NCI-H1105 (cell line): ENCODE measurements at places on chromosomes 1 and 21.

- no peak for DNase-seq
Measured at GRCh38 chr1:234722270-234722704, 112.3 kb upstream of the IRF2BP2 start.

DNA sequence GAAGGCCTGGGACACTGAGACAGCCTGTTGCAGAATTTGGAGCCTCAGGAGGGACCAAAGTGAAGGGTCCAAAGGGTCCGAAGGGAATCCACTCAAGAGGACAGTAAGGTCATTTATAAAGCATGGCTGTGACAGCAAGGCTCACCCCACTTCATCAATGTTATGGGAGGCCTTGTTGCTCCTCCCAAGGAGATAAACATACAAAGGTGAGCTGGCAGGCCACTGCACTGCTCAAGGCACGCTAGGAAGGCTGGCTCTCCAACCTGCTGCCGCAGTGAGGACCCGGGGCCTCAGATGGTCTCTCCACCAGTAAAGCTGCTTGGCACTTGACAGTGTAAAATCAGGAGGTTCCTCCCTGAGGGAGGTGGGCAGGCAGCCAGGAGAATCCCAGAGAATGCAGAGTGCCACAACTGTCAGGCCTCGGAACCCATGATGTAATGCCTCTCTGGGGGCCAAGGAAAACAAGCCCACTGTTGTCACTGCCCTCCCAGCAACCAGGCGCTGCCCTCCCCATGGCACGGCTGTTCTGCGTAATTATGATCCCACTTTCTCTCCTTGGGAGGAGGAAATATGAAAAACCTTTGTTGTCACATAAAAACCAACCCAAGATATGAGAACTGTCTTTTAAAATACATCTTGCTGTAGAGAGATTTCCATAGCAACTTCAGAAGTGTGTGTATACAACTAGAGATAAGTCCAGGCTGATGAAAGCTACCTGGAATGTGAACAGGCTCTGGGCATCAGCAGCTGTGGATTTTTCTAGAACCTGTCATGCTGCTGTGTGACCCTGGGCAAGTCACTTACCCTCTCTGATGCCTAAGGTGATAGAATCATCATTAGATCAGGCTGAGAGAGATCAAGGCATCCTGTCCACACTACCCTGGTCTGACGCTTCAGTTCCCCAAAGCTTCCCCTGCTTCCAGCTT is 102.5 kb downstream of the KCNN3 start:
- DNase-seq = no peak

- no peak for DNase-seq
Measured at GRCh38 chr1:150159550-150159949, 9.8 kb downstream of the PLEKHO1 start.

GRCh38 chr1:95067062-95067461 is 5.7 kb downstream of the ALG14 start:
- peak; percentile 29 for DNase-seq

GRCh38 chr1:3431686-3432085 is 22.8 kb upstream of the ARHGEF16 start:
- DNase-seq = no peak

DNA sequence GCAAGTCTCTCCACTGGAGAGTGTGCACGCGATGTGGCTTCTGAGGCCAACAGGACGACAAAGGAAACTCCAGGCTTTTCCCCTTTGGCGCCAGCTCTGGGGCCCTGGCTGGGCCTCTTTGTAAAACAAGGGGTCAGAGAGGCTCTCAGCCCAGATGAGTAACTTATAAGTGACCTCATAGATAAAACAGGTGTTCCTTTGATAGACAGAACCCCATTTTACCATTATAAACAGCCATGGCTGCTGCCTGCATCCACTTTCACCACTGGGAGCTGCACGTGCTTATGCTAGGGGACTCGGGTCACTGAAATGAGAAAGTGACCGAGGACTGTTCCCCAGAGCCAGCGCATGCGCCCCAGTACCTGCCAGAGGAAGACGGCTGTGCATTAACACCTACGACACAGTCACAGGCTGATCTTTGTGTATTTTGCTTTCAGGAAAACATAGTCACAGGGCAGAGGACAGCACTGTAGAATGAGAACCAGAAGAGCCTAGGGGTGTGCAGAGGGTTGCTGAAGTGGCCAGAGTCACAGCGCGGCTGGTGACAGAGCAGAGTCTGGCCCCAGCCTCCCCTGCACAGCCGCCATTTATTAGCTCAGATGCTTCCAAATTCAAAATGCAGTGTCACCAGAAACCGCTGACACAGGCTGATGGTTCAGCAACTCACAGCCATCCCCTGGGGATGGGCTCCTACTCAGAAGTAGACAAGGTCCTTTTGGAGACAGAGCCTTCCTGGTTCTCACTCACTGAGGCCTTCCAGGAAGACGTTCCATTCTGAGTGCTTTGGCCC is 12.7 kb downstream of the RNF207 start:
- DNase-seq = no peak

- no peak for DNase-seq
Measured at GRCh38 chr1:207397525-207397926, 56.6 kb upstream of the CR2 start.

DNA sequence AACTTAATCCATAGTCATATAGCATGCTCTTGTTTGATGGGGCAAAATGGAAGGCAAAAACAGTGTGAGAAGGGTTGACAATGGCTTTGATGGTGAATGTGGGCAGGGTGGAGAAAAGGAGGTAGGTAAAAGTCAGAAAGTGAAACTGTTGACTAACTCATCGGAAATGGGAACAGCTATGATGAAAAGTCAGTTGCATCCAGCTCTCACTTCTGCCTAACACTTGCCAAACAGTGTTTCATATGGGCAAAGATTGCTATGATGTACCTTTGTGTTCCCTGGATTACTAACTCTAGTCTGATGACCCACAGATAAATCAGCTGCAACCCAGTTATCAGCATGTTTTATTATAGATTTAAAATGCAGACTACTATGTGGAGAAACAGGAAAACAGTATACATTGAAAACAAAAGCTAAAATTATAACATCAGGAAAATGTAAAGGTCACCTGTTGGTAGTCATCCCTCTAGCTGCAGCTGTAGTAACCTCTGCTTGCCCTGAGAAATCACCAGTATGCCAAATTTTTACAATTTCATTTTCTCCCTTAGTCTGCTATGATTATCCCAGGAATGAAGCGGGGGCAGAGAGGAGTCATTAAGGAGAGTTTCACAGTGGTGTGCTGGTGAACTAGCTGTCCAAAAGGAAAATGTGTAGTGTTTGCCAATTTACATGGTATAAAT is 11.7 kb downstream of the TNFSF18 start:
- DNase-seq = no peak

DNA sequence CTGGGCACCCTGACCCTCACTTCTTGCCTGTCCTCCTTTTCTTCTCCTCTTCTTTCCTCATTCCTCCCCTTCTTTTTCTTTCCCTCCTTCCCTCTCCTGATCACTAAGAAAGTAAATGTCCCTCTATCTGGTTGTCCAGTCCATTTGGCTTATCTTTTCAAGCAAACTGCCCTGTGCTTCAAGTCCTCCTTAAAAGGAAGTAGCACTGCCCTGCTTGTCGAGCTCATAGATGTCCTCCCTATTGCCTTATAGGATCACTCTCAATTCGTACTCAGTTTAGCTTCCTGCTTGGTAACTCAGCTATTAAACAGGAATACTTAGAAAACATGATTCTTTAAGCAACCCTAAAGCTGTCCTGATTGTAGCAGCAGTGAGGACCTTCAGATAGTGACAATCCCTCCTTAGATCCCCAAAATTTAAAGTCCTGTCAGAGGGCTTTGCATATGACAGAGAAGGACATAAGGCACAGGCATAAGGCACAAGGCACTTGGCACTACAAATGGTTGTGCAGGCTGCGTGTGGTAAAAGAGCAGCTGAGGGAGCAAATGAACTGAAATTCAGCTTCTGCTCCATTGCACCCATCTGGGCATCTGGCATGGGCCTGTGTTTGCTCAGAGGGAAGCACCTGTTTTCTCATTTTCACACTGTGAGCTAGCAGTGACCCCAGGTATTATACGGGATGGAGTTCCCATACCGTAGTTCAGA is 26.1 kb upstream of the SLAMF6 start:
- no peak for DNase-seq

DNA sequence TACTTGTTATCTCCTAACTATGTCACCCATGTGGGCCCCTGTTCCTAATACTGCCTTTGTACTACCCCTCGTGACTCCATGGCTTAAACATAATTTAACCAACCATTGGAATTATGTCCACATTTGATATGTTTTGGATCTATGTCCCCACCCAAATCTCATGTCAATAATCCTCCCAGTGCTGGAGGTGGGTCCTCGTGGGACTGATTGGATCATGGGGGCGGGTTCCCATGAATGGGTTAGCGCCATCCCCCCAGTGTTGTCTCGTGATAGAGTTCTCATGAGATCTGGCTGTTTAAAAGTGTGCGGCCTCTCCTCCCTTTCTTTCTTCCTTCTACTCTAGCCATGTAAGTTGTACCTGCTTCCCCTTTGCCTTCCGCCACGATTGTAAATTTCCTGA is 9.8 kb downstream of the CBR1 start:
- DNase-seq = no peak

- no peak for DNase-seq
Measured at GRCh38 chr1:10671090-10671489, 125.4 kb downstream of the CASZ1 start.

GRCh38 chr1:155026588-155026987 is 7.0 kb downstream of the DCST2 start:
- DNase-seq = no peak

DNA sequence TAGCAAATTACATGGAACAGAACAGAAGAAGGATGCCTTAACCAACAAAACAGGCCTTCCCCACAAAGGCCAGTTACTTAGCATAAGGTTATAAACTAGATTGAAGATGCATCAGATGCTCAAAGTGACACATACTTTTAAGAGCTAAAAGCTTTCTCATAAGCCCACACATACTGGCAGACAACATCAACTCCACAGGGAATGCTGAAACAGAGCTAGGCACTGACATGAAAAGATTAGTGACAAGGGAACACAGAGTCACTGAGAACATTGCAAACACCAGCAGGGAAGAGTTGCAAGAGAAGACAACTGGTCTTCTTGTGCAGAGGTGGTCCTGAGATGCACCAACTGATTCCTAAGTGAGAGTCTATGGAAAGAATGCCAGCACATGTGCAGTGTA is 6.9 kb downstream of the TTC13 start:
- no peak for DNase-seq

- peak; percentile 93 for DNase-seq
Measured at GRCh38 chr1:45550401-45551351, at the start of gene AKR1A1. Gene AKR1A1, plus strand, starts transcription at chr1:45550826. Its CDS starts 10,969 bp downstream, at chr1:45561795.

DNA sequence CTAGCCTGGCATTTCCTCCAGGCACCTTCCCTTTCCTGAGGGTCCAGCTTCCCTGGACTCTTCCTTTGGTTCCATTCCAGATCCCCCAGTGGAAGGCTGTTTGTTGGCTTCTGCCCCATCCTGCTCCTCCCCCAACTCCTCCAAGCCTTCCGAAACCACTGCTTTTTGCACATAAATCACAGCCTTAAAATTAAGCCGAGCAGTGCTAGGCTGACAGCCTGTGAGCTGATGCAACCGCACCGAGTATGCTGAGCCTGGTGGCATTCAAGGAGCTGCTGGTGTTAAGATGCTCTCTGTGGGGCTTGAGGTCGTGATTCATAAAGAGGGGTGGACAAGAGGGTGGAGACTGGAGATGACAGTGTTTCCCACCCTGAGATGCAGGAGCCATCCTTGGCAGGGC is 266.6 kb upstream of the C1orf174 start:
- DNase-seq = no peak

DNA sequence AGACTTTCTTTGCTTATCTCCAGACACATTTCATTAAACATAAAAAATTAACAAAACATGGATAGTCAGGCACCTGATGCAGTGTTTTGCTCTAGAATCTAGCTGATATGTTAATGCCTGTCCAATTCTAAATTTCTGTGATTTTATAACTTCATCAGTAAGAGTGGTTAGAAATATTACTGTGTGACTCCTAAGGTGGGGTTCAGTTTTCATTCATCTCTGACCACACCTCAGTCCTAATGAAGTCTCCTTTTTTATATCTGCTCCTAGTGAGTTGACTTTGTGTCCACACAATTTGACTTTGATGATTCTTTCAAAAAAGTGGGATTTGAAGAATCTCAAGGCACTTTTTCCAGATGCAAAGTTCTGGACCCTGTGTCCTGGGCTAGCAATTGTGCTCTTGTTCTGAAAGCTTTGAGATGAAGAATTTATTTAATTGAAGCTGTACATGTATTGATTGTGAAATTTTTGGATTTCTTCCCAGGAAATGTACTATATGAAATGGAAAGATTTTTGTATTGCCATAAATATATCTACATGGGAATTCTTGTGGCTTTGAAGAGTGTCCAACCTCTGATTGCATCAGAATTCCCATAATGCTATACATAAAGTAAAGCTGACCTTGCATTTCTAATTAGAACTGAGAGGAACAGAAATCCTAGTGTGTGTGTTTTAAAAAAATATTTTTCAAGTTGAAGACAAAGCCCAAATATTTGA is 111.2 kb downstream of the GIPC2 start:
- no peak for DNase-seq

- DNase-seq = no peak
Measured at GRCh38 chr1:164774819-164775654, 216.1 kb downstream of the PBX1 start.

GRCh38 chr1:147842578-147842977 is 60.0 kb upstream of the GJA8 start:
- no peak for DNase-seq
